ENCODE measurements at places on chromosomes 2 and 18.
A peak's percentile ranks its signal among the peaks of the same experiment; 100 is the strongest.

DNA sequence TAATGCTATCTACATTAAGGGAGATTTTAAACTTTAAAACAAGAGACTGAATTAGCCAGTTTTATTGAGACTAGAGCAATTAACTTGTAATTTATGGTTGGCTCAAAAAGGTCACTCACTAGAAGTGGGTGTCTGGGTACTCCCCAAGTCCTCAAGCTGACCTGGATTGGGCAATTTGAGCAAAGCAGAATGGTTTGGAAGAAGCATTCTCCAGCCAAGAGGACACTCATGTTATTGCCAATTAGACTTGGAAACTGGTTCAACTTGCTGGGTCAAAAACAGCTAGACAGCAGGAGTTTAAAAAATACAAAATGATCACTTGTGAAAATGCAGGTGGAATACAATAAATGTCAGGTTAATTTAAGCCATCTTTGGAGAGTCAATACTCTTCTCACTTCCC, 29.5 kb upstream of the MYO1B start:
- no peak for DNase-seq

- no peak for DNase-seq
Measured at GRCh38 chr2:84126530-84126929, 332.6 kb downstream of the SUCLG1 start.

GRCh38 chr2:158953454-158953853, 15.0 kb upstream of the TANC1 start:
- no peak for DNase-seq

GRCh38 chr2:106140913-106141312, 53.2 kb downstream of the UXS1 start:
- no peak for DNase-seq

- DNase-seq: no peak
Measured at GRCh38 chr18:3186678-3187658, 32.8 kb downstream of the MYOM1 start.

DNA sequence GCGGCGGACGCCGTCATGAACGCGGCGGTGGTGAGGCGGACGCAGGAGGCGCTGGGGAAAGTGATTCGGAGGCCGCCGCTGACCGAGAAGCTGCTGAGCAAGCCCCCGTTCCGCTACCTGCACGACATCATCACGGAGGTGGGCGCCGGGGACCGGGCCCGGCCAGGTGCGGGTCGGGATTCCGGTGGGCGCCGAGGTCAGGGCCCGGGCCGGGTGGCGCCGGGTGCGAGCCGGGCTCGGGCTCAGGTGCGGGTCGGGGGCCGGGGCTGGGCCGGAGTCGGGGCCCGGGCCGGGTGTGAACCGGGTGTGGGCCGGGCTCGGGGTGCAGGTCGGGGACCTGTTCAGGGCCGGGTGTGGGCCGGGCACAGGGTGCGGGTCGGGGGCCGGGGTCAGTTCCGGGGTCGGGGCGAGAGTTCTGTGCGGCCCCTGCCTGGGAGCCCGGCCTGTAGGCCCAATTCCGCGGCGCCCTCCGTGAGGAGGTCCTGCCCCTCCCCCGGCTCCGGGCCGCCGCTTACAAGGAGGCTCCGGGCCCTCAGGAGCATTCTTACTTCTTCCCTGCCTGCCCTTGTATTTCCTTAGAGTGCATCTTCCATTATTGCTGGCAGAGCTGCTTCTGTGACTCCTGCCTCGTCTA, 447 bp downstream of the TRAF3IP1 start:
- peak; percentile 21 for DNase-seq

DNA sequence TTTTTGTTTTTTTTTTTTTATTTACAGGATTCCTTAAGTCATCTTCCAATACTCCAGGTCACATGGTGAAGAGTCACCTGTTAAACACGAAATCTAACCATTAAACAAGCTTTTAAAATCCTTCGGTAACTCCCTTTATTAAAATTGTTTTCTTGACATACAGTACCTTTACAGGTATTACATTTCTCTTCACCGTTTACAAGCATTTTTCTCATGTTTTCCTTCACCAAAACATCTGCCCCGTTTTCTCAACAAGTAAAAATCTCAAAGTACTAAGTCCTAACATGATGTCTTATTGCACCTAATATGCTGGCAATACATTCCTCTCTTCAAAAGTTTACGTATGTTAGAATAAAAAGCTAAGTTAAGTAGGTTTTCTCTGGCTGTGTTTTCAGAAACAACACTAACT, 1.1 kb downstream of the PUM2 start:
- DNase-seq: no peak

DNA sequence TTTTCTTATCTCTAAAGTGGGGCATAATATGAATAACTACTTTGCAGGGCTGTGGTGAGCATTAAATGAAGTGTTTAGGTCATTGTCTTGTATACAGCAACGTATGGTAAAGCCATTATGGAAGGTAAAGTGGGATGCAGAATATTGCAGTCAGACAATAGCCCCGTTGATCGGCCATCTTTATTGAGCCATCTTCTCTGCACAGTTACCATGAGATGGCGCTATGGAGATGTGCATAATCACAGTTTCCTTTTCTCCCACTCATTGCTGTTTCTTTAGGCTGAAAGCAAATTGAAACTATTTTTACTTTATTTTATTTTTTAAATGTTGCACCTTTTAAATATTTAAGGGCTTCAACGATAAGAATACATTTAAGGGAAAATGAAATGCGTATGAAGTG, 108.9 kb downstream of the THSD7B start:
- DNase-seq: no peak

- DNase-seq: no peak
Measured at GRCh38 chr2:120620025-120620793, 115.5 kb upstream of the GLI2 start.

DNA sequence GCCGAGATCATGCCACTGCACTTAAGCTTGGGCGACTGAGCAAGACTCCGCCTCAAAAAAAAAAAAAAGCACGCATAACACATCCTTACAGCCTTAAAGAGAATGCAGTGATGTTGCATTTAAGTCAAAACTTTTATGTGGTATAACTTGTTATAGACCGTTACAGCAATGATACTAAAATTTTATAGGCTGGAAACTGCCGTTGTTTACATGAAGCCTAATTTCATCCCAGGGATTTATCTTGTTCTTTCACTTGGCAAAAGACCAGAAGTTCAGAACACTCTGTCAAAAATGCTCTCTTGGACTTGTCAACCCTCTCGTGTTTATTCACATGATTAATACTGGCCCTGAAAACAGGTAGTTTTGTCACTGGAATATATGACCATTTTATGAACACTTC, 7.4 kb downstream of the GNAL start:
- DNase-seq: no peak

DNA sequence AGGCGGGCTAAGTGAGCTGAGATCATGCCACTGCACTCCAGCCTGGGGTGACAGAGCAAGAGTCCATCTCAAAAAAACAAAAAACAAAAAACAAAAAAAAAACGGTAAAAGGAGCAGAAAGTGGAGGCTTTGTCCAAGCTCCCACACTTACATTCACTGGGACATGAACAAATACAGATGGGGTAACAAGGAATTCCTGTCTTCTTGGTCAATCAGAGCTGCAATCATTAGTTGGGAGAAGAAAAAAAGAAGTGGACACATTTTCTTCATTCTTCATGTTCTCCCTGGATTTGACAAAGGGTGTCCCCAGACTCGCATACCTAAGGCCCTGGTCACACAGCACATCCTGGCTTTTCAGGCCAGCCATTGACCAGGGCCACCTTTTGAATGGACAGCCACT, 124.6 kb downstream of the SOCS6 start:
- DNase-seq: no peak

DNA sequence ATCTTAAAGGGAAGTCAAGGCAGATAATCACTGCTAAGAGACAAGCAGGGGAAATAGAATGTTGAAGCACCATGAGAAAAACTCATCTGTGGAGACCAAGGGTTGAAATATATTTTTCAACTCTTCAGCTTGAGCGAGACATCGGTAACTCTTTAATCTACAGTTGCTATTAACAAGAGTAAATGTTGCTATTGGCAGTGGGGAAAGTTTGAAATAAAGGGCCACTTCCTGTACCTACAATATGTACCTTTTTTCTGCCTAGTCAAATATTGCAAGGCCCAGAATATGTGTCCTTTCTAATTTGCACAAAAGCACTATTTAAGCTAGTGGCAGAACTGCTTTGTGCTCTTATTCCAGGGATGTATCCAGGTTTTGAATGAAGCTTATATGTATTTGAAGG, 65.8 kb downstream of the EFEMP1 start:
- DNase-seq: no peak

- DNase-seq: no peak
Measured at GRCh38 chr2:167144179-167144898, 256.1 kb downstream of the XIRP2 start.

DNA sequence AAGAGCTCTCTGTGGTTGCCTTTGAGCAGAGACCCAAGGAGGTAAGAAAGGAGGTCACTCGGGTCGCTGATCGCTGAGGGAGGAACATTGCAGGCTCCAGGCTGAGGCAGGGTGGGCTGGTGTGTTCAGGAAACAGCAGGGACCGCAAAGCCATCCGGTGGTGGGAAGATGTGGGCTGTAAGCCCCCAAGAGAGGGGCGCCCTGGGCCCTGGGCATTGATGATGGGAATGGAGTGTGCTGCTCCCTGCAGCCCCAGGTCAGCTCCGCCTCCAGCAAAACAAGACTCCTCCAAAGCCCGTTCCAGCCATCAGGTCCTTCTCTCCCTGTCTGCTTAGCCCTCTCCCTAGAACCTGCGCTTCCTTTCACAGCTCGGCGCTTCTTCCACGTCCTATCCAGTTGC, 229.7 kb downstream of the KLHL29 start:
- DNase-seq: no peak

DNA sequence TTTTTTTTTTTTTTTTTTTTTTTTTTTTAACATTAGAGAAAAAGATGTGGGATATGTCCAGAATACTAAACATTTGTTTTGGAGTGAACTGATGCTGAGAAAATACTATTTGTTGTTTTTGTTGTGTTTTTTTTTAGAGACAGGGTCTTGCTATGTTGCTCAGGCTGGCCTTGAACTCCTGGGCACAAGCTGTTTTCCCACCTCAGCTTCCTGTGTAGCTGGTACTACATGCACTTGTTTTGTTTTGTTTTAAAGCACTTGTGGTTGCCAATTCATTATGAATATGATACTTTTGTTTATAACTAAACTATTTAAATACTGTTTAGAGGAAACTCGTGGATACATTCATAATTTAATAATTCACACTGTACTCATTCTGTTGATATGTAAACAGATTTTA, 33.4 kb upstream of the DYSF start:
- no peak for DNase-seq

GRCh38 chr2:120575966-120576365, 159.7 kb upstream of the GLI2 start:
- no peak for DNase-seq

GRCh38 chr18:49650426-49650891, 88.6 kb downstream of the LIPG start:
- no peak for DNase-seq

- DNase-seq: no peak
Measured at GRCh38 chr18:54805571-54806334, 22.5 kb upstream of the RAB27B start.

Data from activated gamma-delta T cell (primary cell).